Stimulated activated CD4-positive, alpha-beta T cell treated with anti-CD3 and anti-CD28 coated beads, Interleukin-1b, Interleukin-23, amount 100 ng/mL, for 48 hours (primary cell): ENCODE measurements at places on chromosomes 4 and X.

- DNase-seq = no peak
Measured at GRCh38 chr4:158788516-158788915, 19.7 kb downstream of the FNIP2 start.

GRCh38 chrX:8138252-8138651 lies 32.8 kb downstream of the VCX2 start:
- DNase-seq = no peak

DNA sequence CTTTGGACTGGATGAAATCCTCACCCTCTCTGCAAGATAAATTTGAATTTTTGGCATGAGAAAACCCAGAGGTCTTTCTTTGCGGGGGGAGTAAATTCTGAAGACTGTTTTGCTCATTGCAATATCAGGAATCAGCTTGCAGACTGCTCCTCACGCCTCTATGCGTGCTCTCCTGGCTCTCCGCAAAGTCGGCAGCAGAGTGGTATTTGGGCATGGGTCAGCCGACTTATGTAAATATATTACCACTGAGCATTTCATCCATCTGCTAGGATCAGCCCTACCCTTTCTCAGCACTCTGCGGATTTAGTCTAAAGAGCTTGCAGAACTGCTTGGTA lies 288.0 kb downstream of the ASMT start:
- no peak for DNase-seq

GRCh38 chr4:90889171-90889570 lies 762.0 kb downstream of the CCSER1 start:
- no peak for DNase-seq

- DNase-seq = no peak
Measured at GRCh38 chrX:99142745-99143144, 1267.3 kb downstream of the PCDH19 start.
